ENCODE measurements at places on chromosomes 6 and 20.
A peak's percentile ranks its signal among the peaks of the same experiment; 100 is the strongest.

GRCh38 chr6:106752641-106753040 lies 123.3 kb downstream of the QRSL1 start:
- no peak for DNase-seq

- DNase-seq: no peak
Observed at GRCh38 chr20:62675156-62675876, 33.0 kb downstream of the SLCO4A1 start.

DNA sequence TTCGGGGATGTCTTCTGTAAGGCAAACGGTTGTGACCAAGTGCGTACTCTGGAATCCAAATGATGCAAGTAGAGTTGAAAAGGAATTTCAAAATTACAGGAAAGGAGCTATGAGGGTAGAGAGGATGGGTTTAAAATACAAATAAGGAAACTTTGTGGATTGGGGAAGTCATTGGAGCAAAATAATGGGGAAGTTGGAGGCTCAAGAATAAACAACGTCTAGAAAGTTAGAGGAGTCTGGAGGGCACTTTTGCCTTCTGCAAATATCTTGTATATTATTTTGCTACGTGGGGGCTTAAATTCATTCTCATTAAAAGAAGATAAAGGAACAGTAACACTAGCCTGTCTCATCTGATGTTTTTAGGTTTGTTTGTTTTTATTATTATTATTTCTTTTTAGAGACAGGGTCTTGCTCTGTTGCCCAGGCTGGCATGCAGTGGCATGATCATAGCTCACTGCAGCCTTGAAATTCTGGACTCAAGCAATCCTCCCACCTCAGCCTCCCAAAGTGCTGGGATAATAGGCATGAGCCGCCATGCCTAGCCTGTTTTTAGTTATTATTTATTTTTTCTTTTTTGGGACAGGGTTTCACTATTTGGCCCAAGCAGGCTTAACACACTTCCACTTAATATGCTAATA lies 55.0 kb upstream of the TNFAIP3 start:
- DNase-seq: no peak

DNA sequence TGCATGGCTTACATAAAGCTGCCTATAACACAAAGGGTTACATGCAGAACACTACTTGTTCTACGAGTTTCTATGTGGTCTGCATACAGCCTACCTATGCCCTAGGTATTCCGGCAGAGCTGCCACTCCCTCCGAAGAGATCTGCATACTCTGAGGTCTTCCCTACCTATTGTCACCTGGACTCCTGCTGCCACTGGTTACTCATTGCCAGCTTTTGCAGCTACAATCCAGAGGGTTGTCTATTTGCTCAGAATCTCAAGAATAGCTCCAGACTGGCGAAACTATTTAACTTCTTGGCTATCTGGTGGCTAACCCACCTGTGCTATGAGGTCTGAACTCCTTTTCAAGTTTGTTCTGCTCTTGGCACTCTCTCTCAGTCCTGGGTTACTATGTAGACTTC lies 323.3 kb downstream of the BMP2 start:
- no peak for DNase-seq

DNA sequence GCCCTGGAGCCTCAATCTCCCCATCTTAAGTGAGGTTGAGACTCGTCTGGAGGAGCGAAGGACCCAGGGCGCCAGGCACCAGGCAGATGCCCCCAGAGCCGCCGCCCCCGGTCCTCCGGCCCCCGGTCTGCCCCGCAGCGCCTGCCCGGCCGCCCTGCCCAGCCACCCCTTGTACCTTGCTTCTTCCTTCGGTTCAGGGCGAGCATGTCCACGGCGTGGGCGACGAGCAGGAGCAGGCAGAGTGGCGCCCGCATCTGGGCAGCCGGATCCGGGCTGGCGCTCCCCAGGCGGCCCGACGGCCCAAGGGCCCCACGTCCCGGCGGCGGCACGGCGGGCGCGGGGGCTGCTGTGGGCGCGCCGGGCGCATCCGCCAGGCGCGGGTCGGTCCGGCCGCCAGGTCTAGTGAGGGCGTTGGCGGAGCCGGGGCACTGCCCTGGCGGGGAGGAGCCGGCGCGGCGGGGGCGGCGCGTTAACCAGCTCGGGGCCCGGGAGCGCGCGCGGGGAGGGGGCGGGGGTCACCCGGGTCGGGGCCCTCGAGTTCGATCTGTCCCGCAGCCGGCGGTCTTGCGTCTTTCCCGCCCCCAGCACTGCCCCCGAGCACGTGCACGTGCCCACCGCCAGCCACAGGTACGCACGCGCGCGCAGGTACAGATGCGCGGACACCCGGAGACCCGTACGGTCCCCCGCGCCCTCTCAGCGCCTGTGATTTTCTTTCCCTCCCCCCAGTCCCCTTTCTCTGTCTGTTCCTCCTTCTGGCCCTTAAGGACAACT lies at the start of gene RSPO4:
Gene RSPO4, minus strand, starts transcription at position 401 of the 771 bp plus-strand sequence. Its CDS starts 147 bp downstream, at position 254.
- DNase-seq: no peak

DNA sequence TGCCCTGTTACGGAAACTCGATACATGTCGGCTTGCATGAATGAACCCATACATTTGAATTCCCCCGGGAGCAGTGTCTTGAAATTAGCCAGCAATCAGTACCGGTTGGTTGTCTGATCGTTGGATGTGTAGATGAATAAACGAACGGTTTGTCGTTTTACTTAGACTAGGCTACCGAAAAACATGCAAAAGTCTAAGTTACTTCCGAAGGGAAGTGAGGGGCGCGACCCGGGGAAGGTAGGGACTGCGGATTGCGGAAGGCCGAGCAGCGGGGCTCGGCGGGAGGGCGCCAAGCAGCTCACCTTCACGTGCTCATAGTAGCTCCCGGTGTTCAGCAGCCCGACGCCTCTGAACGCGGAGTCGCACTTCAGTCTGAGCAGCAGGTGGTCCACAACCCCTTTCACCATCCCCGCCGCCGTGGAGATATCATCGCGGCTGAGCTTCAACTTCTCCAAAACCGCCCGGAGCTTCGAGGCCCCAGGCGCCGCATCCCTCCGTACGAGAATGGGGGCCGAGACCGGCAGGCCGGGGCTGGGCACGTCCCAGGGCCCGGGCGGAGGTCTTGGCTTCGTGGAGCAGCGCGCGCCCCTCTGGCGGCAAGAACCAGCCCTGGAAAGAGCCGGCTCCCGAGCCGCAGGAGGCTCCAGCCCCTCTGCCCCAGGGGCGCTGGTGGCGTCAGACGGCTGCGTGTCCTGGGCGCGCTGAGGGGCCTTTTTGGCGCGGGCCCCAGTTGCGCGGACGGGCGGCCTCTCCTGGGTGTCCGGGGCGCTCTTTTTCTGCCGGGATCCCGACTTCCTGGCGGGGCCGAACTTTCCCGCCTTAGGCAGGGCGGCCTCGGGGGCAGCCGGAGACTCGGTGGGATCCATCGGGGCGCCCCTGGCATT lies 632 bp downstream of the CGAS start:
- no peak for DNase-seq

GRCh38 chr6:106648651-106649308 lies 19.4 kb downstream of the QRSL1 start:
- DNase-seq: no peak

- DNase-seq: no peak
Observed at GRCh38 chr20:30484009-30484748, 773.3 kb upstream of the DEFB115 start.

DNA sequence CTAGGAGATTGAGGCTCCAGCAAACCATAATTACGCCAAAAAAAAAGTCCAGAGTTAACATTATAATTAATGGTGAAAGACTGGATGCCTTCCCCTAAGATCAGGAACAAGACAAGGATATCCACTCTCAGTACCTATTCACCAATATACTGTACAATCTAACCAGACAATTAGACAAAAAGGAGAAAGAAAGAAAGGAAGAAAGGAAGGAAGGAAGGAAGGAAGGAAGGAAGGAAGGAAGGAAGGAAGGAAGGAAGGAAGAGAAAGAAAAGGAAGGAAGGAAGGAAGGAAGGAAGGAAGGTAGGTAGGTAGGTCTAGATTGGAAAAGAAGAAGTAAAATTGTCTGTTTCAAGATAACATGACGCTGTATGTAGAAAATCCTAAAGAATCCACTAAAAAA lies 50.7 kb downstream of the TASP1 start:
- DNase-seq: no peak

DNA sequence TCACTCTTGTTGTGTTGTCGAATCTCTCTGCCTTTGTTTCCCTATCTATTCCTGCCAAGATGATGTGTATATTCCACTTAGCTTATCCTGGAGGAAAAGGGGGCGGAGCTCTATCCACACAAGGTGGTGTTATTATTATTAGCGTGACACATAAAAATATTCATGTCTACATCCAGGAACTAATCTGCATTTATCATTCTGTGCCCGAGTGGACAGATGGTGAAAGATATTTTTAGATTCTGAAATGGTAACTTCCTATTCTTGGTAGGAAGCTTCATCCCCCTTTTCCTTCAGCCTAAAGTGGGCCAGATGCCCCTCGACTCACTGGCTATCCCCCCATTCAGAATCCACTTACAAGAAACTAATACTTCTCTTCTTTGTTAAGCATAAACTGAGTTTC lies 2.0 kb downstream of the XKR7 start:
- DNase-seq: no peak

DNA sequence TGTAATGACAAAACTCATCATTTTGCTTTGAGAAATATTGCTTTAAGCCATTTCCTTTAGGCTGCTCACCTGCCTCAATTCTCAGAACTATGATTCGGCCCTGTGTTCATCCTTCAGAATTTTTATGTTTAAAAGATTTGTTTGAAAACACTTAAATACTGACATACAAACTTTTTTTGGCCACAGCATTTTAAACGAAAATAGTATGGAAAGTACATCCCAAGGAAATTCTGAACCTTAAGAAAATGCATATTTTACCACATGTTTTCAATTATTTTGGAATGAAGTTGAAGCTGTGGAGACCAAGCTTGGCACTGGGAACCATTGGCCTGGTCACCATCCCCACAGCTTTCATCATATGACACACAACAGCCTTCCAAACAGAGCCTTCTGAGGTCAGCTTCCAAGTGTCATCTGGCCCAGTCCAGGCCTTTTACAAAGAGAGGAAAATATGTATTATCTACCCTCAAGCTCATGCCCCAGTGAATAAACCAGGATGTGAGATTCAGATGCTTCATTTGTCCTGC lies 83.3 kb downstream of the SOD2 start:
- no peak for DNase-seq

- DNase-seq: no peak
Observed at GRCh38 chr6:113562248-113562647, 294.9 kb upstream of the MARCKS start.

DNA sequence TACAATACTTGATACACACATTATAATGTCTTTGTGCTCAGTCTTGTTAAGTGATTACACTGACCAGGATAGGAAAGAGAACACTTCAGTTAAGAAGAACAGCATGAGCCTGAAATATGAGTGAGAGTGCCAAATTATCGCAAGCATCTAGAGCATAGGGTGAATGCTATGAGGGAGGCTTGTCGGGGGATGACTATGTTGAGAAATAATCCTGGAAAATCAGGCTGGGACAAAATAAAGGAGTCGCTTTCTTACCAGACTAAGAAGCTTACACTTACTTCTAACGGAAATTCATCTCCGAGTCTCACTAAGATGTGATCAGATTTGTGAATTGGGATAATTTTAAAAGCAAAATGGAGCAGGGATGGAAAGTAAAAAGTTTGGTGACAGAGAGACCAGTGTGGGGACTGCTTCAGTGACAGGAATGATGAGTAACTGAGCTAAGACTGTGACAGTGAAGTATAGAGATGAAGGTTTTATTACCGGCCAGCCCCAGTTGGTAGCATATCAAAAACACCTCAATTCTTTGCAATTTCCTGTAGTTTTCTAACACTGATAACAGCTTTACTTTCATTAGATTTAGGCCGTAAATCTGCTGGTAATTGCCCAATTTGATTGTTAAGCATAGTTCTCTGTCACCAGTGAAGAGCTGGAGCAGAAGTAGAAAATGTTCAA lies 48.4 kb upstream of the DEFB112 start:
- DNase-seq: no peak

- no peak for DNase-seq
Observed at GRCh38 chr20:47154089-47154488, 202.4 kb downstream of the ZMYND8 start.

DNA sequence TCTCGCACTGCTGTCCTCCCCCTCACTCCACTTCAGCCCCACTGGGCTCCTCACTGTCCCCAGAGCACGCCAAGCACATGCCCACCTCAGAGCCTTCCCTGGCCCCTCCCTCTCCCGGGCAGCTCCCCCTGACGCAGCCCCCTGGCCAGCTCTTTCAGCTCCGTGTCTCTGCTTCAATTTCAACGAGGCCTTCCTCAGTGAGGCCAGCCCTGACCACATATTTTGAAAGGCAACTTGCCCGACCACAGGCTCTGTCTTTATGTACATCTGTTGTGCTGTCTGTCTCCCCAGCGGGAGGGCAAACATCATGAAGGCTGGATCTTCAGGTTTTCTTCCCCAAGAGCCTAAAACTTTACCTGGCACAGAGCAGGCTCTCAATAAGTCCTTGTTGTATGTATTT lies 44.6 kb downstream of the JPH2 start:
- no peak for DNase-seq

- DNase-seq: no peak
Observed at GRCh38 chr6:164331026-164331425, 916.5 kb downstream of the QKI start.

- no peak for DNase-seq
Observed at GRCh38 chr6:99912657-99913056, 81.4 kb downstream of the MCHR2 start.

GRCh38 chr6:13360671-13361540 lies 32.6 kb upstream of the TBC1D7 start:
- DNase-seq: no peak

DNA sequence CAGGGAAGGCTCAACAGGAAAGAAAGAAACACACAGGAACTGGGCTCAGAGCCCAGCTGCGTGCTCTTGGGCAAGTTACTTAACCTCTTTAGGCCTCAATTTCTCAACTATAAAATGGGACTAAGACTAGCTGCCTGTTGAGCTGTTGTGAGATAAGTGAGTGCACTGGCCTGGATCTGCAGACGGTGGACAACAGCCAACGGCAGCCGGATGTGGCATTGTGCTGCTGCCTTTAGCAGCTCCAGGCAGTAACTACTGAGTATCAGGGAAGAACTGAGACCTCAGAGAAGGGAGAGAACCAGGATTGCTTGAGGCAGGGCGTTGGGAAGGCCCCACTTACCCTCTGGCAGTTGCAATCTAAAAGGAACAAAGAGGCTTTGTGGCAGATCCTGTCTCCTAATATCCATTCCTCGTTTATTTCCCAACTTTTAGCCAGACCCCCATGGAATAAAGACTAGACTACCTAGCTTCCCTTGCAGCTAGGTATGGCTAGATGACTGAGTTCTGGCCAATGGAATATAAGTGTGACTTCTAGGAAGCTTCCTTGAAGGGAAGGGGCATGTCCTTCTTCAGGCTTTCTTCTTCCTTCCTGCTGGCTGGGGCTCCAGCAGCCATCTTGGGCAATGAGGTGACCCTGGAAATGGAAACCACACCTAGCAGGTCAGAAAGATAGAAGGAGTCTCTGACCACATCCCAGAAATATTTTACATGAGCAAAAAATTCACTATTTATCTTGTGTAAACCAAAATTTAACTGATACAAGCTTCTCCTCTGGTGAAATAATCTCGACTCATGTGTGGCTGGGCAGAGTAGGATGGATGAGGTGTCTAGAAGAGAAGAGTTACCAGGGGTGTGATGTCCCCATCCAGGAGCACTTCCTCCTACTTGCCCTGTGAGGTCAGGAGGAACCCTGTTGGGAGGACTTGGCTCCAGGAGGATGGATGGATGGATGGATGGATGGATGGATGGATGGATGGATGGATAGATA lies 67.6 kb downstream of the MRPL14 start:
- DNase-seq: peak; percentile 94
